ENCODE measurements at places on chromosomes 1 and 21.

- no peak for DNase-seq
Observed at GRCh38 chr21:32459972-32460371, 47.5 kb downstream of the EVA1C start.

GRCh38 chr1:197801111-197801482 lies 25.8 kb upstream of the DENND1B start:
- no peak for DNase-seq

DNA sequence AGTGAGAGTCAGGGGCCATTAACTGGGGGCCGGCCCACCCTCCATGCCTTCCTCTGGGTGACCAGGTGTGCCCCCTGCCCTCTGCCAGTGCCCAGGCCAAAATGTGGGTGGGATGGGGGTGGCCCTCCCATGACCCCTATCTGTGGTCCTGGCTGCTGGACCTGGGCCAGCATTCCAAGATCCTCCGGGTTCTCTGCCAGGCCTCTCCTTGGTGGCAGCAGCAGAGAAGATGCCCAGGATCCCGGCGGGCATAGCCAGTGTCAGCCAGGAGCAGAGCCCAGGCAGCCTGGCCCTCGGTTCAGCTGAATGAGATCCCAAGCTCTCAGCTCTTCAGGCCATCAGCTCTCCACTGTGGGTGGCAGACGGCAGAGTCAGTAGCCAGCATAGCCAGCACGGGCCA lies 31.3 kb upstream of the ACTRT2 start:
- DNase-seq = no peak

DNA sequence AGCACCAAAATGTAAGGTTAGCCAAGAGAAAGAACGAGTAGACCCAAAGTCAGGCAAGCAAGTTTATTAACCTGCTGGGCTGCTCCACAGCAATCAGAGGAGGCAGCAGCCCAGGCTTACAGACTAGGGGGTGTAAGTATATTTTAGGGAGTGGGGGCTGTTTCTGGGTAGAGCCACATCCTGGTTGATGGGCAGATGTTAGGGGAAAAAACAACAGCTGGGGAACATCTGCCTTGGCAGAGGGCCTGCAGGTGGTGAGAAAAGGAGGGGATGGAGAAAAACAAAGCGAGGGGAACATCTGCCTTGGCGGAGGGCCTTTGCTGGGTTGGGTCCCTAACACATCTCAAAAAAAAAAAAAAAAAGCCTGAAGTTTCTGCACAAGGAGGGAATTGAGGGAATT lies 9.7 kb upstream of the ZBTB48 start:
- no peak for DNase-seq

DNA sequence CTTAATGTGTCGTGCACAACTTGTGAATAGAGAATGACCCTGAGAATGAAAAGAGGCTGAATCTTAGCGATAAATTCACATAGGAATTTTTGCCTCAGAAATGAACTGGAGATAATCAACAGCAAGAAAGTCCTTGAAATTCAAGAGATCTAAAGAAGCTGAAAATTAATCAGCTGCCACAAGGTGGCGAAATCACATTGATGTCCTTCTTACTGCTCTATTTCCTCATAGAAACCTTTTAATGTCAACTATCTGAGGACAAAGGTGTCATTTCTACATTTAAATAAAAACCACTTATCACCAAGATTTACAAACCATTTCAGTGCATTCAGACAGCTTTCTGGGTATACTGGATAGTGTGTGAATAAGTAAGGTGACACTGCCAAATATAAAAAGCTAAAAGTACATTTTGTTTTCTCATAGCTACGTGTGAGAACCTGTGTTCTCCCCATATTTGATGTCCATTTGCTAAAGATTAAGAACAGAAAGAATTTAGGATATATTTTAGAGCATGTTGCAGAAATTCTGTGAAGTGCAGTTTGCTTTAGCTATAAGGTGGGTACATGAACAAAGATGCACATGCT lies 485.3 kb upstream of the PTBP2 start:
- DNase-seq = peak; percentile 43

DNA sequence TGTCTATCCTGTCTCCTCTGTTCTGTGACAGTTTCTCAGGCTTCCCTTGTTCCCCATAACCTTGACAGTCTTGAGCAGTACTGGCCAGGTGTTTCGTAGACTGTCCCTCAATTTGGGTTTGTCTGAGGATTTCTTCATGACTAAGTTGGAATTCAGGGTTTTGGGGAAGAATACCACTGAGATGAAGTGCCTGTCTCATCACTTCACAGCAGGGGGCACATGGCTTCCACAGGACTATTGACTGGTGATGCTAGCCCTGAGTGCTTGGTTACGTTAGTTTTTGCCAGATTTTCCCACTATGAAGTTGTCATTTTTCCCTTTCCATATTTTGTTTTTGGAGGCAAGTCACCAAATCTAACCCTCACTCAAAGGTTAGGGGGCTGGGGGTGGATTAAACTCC lies 45.7 kb downstream of the CDCP2 start:
- DNase-seq = no peak

DNA sequence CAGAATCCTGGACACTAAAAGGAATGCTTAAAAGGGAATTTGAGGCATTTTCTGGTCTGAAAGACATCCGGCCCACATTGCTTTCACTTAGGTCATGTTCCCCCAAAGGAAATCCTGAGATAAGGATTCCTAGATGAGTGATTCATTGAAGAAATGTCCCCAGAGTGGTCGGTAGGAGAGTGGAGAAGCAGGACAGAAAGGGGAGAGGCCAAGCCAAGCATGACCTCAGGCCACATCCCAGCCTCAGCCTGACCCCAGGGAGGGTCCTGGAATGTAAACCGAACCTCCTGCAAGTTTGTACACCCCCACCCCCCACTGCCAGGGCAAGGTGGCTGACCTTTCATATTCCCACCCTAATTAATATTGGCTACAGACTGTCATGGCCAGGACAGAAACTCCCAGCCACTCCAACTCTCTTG lies 16.6 kb downstream of the HIVEP3 start:
- DNase-seq = no peak

GRCh38 chr1:207941665-207942064 lies 30.7 kb upstream of the CD34 start:
- DNase-seq = no peak

DNA sequence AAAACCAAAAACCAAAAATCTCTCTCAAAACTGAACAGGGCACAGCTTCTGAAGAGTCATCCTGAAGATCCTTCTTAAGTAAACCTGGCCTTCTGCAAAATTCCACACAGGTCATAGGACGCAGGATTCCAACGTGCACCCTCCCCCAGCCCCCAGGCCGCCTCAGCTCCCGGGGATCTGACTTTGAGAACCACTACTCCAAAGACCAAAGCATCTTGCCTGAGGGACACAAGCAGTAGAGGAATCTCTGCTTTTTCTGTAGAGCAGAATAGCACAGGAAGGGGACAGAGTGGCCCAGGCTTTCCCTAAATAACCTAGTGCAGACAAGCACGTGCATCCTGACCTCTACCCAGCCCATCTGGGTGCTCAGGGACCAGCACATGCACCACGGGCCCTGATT lies 104.8 kb upstream of the VAMP3 start:
- DNase-seq = no peak

GRCh38 chr1:48025076-48025475 lies 27.9 kb upstream of the TRABD2B start:
- DNase-seq = peak; percentile 26

- DNase-seq = no peak
Observed at GRCh38 chr1:33473900-33474299, 1.5 kb downstream of the ZSCAN20 start.

GRCh38 chr1:7501084-7501491 lies 270.0 kb upstream of the VAMP3 start:
- DNase-seq = no peak
